ENCODE measurements at places on chromosomes 1 and 21. TPM values are rescaled to one million over a fixed set of nuclear protein-coding genes. Genes with fewer than 3 reads are reported as not detected.
A peak's percentile ranks its signal among the peaks of the same experiment; 100 is the strongest.

- peaks cover 10% of the 10 kb centered on the region for H3K4me1 ChIP-seq
- H3K27ac ChIP-seq: no peak overlapping the region
- H3K4me3 ChIP-seq: no peak overlapping the region
- H3K36me3 ChIP-seq: no peaks in the 10 kb centered on the region
- no peak for DNase-seq
Observed at GRCh38 chr1:110200666-110201065, 9.4 kb upstream of the KCNC4 start.

The SPRR2F gene
- total RNA-seq: not detected

- no peaks in the 10 kb centered on the region for H3K4me1 ChIP-seq
- no peak overlapping the region for H3K4me3 ChIP-seq
- DNase-seq: no peak
- no peaks in the 10 kb centered on the region for H3K27me3 ChIP-seq
Observed at GRCh38 chr21:20030390-20030789, 967.8 kb upstream of the NCAM2 start.

DNA sequence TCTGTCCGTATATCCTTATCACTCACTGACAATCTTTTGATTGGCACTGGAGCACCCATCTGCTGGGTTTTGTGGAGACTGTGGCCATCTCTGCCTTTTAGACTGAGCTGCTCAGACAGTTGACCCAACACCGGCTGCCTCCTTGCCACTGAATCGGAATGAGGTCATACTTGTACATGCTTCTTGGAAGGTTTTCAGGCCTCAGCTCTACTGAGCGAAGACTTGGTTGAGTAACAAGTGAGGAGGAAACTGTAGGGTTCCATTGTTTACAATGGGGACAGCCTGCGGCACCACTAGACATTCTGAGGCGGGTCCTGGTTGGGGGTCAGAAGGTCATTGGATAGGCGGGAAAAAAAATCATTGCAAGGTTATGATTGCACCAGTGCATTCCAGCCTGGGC lies 320.3 kb downstream of the KIF26B start:
- H3K27me3 ChIP-seq: no peaks in the 10 kb centered on the region
- H3K4me1 ChIP-seq: no peaks in the 10 kb centered on the region
- H3K4me3 ChIP-seq: no peak overlapping the region
- no peak for DNase-seq
- H3K36me3 ChIP-seq: no peaks in the 10 kb centered on the region

GRCh38 chr1:179090522-179090921 lies 8.7 kb downstream of the TOR3A start:
- H3K27ac ChIP-seq: no peak overlapping the region
- no peaks in the 10 kb centered on the region for H3K4me1 ChIP-seq
- no peak overlapping the region for H3K4me3 ChIP-seq
- H3K36me3 ChIP-seq: peaks cover 55% of the 10 kb centered on the region
- H3K27me3 ChIP-seq: no peaks in the 10 kb centered on the region

- DNase-seq: no peak
- H3K36me3 ChIP-seq: no peaks in the 10 kb centered on the region
- no peak overlapping the region for H3K4me3 ChIP-seq
- H3K4me1 ChIP-seq: no peaks in the 10 kb centered on the region
- no peak overlapping the region for H3K27ac ChIP-seq
- H3K27me3 ChIP-seq: no peaks in the 10 kb centered on the region
Observed at GRCh38 chr1:204975568-204976235, 67.3 kb upstream of the CNTN2 start.

DNA sequence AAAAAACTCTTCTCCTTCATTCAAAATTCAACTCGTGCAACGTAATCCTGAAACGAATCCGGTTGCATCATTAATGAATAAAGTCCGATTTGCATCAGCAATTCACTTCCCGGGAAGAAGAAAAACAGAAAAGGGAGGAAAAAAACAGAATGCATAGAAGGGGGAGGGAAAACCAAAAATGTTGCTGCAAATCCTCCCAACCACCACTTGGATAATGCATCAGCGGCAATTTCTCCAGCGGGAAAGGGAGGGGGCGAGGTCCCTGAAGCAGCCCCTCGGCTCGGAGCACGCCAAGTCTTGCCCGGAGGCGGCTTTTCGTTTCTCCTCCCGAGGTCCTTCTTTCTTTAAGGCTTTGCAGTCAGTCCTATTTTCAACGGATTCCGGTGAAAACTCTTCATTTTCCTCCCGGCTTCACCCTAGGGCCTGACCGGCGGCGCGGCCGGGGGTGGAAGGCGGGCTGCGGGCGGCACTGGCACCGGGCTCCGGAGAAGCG lies 723 bp downstream of the CDC42BPA start:
- peaks cover 7% of the 10 kb centered on the region for H3K4me1 ChIP-seq
- no peak overlapping the region for H3K27ac ChIP-seq
- no peaks in the 10 kb centered on the region for H3K36me3 ChIP-seq
- H3K27me3 ChIP-seq: peaks cover 28% of the 10 kb centered on the region
- DNase-seq: peak; percentile 4

The MCOLN2 gene
- total RNA-seq: 20.3 TPM

The HRNR gene
- not detected for total RNA-seq

DNA sequence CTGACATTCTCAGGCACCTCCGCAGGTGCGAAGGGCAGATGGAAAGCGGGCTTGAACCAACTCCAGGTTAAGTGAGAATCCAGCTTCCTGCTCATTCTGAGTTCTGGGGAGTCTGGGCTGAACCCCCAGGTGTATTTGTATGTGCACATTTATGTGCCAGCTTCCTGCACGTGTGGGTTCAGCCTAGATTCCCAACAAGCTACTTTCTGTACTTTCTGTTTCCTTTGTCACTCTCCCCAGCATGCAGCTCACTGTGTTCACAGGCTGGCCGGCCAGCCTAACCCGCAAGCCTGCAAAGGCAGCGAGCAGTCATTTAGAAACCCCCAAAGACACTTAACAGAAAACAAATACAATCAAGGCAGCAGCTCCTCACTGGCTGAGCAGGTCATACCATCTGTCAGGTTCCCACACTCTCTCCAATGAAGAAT lies 1.3 kb upstream of the IL19 start:
- DNase-seq: peak; percentile 46
- peak overlapping the region; percentile 16 for H3K4me3 ChIP-seq
- peak overlapping the region; percentile 12 for H3K27ac ChIP-seq
- no peaks in the 10 kb centered on the region for H3K27me3 ChIP-seq
- H3K36me3 ChIP-seq: no peaks in the 10 kb centered on the region
- H3K4me1 ChIP-seq: peaks cover 84% of the 10 kb centered on the region

The GNAT2 gene
- total RNA-seq: not detected

DNA sequence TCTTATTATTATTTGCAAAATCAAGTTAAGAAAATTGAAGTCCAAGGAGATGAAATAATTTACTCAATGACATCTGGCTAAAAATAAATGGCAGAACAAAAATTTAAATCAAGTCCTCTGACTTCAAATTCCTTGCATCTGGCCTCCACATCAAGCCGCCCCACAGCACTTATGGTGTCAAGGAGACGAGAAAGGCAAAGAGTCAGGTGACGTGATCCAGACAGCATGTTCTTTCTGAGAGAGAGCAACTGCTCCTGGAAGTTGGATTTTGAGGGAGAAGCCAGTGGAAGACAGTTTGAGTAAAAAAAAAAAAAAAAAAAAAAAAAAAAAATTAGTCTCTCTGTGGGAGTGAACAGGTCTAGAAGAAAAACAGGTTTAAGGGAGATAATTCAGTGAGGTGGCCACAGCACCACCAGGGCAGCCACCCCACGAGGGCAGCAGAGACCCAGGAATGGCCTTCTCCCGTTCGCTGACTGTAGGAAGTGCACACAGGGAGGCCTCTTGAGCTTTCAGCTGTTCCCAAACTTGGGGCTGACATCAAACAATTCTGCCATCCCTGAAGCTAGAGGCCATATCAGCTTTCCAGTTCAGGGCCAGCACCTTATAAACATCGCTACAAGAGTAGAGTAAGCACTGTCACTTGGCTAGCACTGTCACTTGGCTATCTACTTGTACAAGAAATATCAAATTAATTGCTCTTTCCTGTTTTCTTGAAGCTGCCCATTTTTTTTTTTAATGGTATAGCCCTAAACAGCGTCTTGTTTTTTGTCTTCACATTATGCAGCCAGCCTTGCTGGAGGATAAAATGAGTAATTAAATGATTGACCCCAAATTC lies 7.8 kb downstream of the C1orf162 start:
- H3K4me1 ChIP-seq: peaks cover 29% of the 10 kb centered on the region
- peak; percentile 54 for DNase-seq
- H3K27ac ChIP-seq: no peak overlapping the region
- no peak overlapping the region for H3K4me3 ChIP-seq

DNA sequence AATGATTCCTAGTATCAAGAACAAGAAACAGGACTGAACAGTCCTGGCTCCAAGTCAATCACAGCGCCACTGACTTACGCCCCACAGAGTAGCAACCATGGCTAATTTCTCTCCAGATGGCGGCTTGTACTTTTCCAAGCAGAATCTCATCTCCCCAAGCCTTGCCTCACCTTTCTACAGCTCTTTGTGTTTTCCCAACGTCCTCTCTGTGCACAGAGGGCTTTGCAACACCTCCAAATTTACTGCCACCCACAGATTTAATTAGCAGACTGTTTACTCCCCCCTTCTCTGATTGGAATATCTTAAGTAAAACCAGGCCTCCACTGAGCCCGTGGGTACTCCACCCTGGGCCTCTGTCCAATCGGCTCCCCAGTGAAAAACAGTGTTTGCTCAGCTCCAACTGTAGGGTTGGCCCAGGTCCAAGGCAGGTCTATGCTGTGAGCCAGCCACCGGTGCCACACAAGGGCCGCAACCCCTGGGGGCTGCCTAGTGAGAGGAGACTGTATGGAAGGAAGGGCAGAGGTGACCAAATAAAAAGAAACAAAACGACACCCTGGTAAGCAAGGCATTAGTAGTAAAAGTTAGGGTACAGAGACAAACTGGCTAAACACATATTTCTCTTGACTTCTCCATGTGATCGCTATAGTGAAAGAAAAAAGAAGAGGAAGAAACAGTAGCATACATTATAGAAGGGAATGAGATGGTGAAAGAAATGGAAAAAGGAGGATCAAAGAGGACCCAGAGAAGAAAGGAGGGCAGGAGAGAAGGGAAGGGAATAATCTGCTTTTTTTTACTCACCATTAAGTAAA lies 128.4 kb upstream of the SOD1 start:
- no peak for DNase-seq
- H3K4me3 ChIP-seq: no peak overlapping the region
- H3K27ac ChIP-seq: no peak overlapping the region

- no peak overlapping the region for H3K27ac ChIP-seq
- no peak overlapping the region for H3K4me3 ChIP-seq
- H3K36me3 ChIP-seq: no peaks in the 10 kb centered on the region
- no peaks in the 10 kb centered on the region for H3K4me1 ChIP-seq
Observed at GRCh38 chr1:17460219-17460618, 20.7 kb upstream of the RCC2 start.

DNA sequence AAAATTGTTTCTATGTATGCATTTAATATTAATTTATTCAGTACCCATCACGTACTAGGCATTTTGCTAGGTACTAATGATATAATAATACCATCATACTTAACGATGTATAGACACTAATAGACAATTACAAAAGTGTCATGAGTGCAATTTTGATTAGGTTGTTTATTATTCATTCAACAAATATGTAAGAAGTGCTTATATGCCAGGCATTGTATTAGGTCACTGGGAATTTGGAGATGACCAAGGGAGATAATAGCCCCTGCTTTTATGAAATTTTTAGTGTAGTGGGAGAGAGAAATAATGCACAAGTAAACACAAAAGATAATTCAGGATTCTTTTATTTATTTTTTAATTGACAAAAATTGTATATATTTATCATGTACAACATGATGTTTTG lies 18.6 kb downstream of the C1orf185 start:
- no peak overlapping the region for H3K4me3 ChIP-seq
- H3K27ac ChIP-seq: no peak overlapping the region
- H3K4me1 ChIP-seq: no peaks in the 10 kb centered on the region
- H3K27me3 ChIP-seq: no peaks in the 10 kb centered on the region
- DNase-seq: no peak
- H3K36me3 ChIP-seq: no peaks in the 10 kb centered on the region

The PGBD5 gene
- total RNA-seq: not detected

DNA sequence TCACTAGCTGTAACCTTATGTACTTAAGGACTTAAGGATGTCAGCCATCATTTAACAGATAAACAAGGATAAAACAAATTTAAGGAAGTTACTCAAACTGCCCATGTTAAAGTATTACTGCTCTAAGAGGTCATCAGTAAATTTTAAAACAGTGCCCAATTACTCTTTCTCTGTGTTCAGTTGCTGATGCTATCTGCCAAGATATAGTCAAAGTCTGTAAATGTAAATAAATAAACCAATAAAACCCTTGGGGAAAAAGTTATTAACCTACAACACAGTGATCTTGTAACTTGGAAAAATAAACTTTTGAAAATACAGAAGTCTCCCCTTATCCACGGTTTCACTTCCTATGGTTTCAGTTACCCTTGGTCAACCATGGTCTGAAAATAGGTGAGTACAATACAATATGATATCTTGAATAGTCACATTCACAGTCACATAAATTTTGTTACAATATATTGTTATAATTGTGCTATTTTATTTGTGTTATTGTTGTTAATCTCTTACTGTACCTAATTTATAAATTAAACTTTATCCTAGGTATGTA lies 501.8 kb downstream of the LMO4 start:
- no peak for DNase-seq
- H3K36me3 ChIP-seq: no peaks in the 10 kb centered on the region
- H3K27me3 ChIP-seq: no peaks in the 10 kb centered on the region
- H3K27ac ChIP-seq: no peak overlapping the region

DNA sequence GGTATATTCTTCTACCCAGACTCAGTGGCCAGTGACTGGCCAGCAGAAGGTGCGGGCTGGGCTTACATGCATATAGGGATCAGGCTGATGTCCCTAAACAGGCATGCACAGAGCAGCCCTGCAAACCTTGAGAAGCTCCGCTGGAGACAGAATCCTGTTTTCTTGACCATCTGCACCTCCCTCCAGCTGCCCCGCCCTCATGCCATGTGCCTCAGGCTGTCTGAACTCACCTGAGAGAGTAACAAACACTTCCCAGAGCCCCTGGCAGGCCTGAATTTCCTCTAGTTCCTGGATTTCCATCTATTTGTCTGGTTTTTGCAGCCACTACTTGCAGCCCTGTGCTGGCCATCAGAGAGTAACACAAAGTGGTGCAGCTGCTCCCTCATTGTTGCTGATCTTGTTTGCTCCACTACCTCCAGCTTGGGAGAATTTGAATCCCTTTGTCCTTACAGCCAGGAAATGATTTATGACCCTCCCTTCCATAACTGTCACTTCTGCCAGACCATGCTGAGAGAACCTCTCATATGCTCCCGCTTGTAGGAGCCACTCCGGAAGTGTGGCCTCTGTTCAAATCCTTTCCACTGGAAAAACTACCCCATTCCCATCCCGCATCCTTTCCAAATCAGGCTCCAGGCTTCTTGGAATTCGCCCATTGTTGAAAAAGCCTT lies 113.6 kb downstream of the NMNAT2 start:
- no peak overlapping the region for H3K4me3 ChIP-seq
- DNase-seq: no peak
- no peak overlapping the region for H3K27ac ChIP-seq
- no peaks in the 10 kb centered on the region for H3K4me1 ChIP-seq
- H3K27me3 ChIP-seq: peaks cover 4% of the 10 kb centered on the region
